ENCODE measurements at places on chromosomes 5 and 9.

- H3K4me3 ChIP-seq = no peak overlapping the region
- no peaks in the 10 kb centered on the region for H3K27me3 ChIP-seq
- H3K36me3 ChIP-seq = no peaks in the 10 kb centered on the region
- no peak overlapping the region for H3K27ac ChIP-seq
Measured at GRCh38 chr9:11194246-11194645, 581.4 kb upstream of the PTPRD start.

GRCh38 chr9:87722393-87723088, 3.4 kb upstream of the CTSL start:
- H3K4me3 ChIP-seq = no peak overlapping the region
- no peaks in the 10 kb centered on the region for H3K36me3 ChIP-seq
- H3K27ac ChIP-seq = no peak overlapping the region
- peaks cover 5% of the 10 kb centered on the region for H3K4me1 ChIP-seq
- H3K27me3 ChIP-seq = no peaks in the 10 kb centered on the region
- no peak for DNase-seq

DNA sequence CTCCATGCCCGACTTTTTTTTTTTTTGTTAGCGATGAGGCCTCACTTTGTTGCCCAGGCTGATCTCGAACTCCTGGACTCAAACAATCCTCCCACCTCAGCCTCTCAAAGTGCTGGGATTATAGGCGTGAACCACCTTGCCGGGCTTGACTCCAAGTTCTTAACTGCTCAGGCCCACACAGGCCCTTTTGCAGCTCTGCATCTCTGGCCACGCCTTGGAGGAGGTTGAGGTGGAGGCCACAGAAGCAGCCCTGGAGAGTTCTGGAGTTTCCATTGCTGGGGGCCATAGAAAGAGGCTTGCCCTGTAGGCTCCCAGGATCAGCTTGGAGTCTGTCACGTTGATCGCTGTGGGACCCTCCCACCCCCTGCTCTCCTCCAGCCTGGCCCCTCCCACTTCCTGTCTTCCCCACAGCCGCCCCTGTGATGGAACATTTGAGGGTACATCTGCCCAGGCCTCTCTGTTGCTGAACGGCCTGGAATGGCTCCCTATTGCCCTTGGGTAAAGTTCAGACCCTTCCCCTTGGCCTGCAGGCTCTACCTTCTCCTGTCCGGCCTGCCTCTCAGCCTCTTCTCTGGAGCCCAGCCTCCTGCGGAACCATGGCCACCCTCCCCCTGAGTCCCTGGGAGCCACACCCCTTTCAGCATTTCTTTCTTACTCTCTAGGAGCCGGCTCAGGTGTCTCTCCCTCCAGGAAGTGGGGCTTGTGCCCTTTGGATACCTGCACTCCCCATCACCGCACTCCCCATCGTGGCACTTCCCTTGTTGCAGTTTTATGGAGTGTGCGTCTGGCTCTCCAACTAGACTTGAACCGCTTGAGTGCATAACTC, 30.4 kb upstream of the IER5L start:
- no peaks in the 10 kb centered on the region for H3K27me3 ChIP-seq
- peaks cover 3% of the 10 kb centered on the region for H3K4me1 ChIP-seq
- H3K36me3 ChIP-seq = no peaks in the 10 kb centered on the region
- H3K4me3 ChIP-seq = no peak overlapping the region
- no peak overlapping the region for H3K27ac ChIP-seq

- no peaks in the 10 kb centered on the region for H3K27me3 ChIP-seq
- H3K4me3 ChIP-seq = no peak overlapping the region
- no peak for DNase-seq
- H3K27ac ChIP-seq = no peak overlapping the region
- no peaks in the 10 kb centered on the region for H3K4me1 ChIP-seq
- no peaks in the 10 kb centered on the region for H3K36me3 ChIP-seq
Measured at GRCh38 chr5:138961221-138961620, 86.1 kb upstream of the LRRTM2 start.

DNA sequence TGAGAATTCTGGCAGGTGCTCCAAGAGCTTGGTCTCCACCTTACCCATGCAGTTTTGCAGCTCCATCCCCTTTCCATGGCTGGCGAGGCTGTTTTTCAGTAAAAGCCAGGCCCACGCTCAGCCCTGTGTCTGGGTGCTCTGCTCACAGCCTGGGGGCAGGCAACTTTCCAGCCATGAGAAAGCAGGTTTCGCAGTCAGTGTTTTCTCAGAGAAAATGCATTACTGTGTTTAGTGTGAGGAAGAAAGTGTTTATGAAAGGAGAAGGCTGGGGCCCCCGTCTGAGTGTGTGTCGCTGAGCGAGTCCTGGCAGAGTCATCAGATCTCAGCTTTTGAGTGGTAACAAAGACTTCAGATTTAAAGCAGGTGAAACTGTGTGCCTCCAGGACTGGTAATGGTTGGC, 248.1 kb downstream of the IRX1 start:
- H3K36me3 ChIP-seq = no peaks in the 10 kb centered on the region
- H3K27me3 ChIP-seq = no peaks in the 10 kb centered on the region
- H3K4me1 ChIP-seq = no peaks in the 10 kb centered on the region
- H3K4me3 ChIP-seq = no peak overlapping the region

DNA sequence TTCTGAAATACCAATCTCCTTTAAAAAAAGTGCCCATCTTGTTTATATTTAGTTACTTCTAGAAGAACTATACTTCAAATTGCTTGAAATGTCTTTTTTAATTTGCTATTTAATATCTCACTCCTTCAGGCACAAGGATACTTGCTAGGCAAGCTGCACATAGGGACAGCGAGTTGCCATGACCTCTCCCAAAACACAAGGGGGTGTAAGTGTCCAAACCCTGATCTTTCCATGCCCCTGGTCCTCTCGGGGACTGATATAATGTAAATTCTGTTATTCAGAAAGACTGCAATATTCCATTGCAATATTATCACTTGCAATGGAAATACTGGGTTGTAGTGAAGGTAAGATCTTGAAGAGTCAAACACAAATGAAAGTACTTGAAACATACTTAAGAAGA, 480.4 kb downstream of the CETN3 start:
- DNase-seq = no peak
- H3K27ac ChIP-seq = no peak overlapping the region
- H3K4me3 ChIP-seq = no peak overlapping the region
- H3K4me1 ChIP-seq = peaks cover 10% of the 10 kb centered on the region

GRCh38 chr9:134730761-134731496, 89.3 kb downstream of the COL5A1 start:
- no peaks in the 10 kb centered on the region for H3K4me1 ChIP-seq
- H3K27ac ChIP-seq = no peak overlapping the region
- DNase-seq = no peak
- no peak overlapping the region for H3K4me3 ChIP-seq
- no peaks in the 10 kb centered on the region for H3K27me3 ChIP-seq
